Left renal cortex interstitium (tissue), 4 donors: ENCODE measurements at places on chromosomes 7 and 10.

DNA sequence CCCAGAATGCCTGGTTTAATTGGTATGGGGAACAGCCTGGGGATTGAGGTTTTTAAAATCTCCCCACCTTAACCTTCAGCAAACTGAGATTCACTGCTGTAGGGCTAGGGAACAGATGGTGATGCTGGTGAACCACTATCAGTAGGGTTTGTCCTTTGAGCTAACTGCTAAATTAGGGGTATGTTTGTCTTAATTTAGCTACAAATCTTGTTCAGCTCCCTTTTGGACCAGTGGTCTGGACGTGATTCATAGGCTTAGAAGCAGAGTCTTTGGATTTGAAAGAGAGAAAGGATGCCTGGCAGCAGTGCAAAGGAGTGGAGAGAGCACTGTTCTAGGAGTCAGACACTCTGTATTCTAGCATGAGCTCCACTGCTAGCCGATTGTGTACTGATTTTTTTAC lies 2.8 kb downstream of the HDAC9 start:
- no peak for DNase-seq

GRCh38 chr10:405648-406047 lies 270.4 kb downstream of the ZMYND11 start:
- no peak for DNase-seq

DNA sequence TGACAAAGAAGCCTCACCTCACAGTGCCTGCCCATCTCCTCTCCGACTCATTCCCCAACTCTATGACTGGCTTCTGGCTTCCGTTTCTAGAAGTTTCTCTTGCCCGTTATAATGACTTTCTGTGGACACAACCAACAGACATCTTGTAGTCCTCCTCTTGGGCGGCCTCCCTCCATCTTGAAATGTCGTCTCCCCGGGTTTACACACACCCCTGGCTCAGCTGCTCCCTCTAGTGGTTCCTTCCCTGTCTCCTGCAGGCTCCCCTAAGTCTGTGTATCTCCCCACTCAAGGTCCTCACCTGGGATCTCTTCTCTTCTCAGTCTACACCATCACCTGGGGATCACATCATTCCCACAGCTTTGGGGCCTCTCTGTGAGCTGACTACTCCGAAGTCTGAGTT lies 123.4 kb upstream of the NEBL start:
- no peak for DNase-seq

GRCh38 chr10:53536322-53536721 lies 763.7 kb upstream of the MBL2 start:
- DNase-seq = no peak

GRCh38 chr10:74171625-74172024 lies 20.6 kb downstream of the ADK start:
- DNase-seq = no peak

- no peak for DNase-seq
Observed at GRCh38 chr7:154259396-154259795, 207.2 kb downstream of the DPP6 start.

DNA sequence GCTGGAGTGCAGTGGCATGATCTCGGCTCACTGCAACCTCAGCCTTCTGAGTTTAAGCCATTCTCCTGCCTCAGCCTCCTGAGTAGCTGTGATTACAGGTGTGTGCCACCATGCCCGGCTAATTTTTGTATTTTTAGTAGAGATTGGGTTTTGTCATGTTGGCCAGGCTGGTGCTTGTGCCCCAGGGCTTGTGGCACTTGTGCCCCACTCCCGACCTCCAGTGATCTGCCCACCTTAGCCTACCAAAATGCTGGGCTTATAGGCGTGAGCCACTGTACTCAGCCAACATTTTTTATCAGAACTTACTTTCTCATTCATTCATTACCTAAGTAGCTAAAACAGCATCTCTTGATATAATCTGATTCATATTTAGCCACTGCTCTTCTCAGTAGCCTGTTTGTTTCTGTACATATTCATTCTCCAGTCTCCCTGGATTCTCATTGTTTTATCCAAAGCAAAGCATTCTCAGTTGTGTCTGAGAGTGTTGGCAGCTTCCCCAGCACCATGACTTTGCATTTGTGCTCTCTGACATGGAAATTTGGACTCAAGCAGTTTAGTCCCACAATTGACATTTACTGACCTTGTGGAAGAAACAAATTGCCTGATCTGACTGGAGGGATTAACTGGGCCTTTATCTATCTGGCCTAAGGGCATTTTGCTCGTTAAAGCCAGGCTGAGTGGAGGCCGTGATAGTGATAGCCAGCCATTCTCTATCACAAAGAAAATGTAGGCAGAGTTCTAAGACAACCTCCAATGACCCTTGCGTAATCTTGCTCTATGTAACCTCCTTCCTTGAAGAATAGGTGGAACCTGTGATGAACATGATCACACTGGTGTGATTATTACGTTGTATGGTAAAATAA lies 44.9 kb downstream of the AKR1B15 start:
- no peak for DNase-seq

DNA sequence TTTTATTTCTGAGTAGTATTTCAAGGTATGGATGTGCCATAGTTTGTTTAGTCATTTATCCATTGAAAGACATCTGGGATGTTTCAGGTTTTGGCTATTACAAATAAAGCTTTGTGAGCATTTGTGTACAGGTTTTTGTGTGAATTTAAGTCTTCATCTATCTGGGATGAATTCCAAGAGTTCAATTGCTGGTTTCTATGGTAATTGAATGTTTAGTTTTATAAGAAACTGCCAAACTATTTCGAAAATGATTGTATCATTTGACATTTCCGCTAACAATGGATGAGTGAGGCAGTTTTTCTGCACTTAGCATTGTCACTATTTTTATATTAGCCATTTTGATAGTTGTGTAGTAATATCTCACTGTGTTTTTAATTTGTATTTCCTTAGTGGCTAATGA lies 99.4 kb downstream of the WDFY4 start:
- DNase-seq = no peak

DNA sequence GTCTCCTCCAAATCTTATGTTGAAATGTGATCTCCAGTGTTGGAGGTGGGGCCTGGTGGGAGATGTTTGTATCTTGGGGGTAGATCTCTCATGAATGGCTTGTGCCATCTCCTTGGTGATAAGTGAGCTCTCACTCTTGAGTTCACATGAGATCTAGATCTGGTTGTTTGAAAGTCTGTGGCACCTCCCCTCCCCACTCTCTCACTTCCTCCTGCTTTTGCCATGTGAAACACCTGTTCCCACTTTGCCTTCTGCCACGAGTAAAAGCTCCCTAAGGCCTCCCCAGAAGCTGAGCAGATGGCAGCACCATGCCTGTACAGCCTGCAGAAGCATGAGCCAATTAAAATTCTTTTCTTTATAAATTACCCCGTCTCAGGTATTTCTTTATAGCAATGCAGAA lies 23.5 kb downstream of the TMEM229A start:
- DNase-seq = no peak

GRCh38 chr7:105760551-105761447 lies 115.6 kb downstream of the ATXN7L1 start:
- DNase-seq = no peak

DNA sequence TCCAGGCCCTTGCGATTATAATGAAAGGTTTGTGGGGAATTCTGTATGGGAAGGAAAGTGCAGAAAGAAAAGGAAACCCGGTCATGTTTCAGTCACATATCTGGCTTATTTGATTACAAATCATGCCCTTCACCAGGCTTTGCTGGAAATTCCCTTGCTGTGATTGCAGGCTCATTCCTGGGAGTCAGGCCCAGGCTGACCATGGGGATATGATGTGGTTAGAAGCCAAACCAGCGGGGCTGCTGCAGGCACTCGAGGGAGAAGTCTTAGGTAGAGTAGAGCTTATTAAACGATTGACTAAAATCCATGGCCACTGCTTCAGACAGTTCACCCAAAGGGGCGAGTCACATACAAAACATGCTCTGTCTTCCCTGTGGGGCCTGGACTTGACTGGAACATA lies 16.2 kb downstream of the PKD1L1 start:
- DNase-seq = no peak

DNA sequence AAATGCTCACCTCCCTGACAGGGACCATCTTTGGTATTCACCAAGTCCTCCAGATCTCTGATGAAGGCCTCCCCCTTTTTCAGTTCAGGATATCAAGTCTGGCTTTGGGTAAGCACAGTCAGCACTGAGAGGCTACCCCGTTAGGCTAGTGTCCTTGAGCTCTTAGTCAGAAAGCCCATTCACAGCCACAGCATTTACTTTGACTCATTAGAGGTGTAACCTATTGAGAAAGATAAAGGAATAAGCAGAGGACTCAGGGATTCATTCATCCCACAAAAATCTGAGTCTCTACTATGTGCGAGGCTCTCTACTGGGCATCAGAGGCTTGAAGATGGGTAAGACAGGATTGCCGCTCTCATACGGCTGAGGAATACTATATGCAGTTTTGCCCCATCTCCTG lies 14.0 kb upstream of the RAMP3 start:
- DNase-seq = no peak

- no peak for DNase-seq
Observed at GRCh38 chr7:33186192-33186591, 56.8 kb downstream of the BBS9 start.

GRCh38 chr7:92706563-92706962 lies 116.4 kb upstream of the FAM133B start:
- no peak for DNase-seq

DNA sequence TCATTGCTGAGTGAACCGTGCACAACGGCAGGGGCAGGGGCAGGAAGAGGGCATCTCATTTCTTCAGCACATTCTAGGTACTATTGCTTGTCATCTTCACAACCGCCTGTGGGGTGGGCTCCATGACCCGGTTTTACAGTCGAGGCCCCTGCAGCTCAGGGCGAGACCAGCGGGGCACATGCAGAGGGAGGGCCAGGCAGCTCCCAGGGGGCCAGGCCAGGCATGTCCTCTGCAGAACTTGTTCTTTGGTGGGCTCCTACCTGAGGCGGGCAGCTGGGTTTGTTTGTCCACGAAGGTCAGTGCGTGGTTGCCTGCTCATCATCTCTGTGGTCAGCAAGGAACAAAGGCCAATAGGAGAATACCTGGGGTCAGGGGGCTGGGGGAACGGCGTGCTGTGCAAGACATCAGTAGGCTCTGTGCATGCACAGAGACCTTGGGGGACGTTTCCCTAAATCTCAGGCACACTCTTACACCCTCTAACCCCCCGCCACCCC lies 75.1 kb upstream of the LEP start:
- DNase-seq = no peak

DNA sequence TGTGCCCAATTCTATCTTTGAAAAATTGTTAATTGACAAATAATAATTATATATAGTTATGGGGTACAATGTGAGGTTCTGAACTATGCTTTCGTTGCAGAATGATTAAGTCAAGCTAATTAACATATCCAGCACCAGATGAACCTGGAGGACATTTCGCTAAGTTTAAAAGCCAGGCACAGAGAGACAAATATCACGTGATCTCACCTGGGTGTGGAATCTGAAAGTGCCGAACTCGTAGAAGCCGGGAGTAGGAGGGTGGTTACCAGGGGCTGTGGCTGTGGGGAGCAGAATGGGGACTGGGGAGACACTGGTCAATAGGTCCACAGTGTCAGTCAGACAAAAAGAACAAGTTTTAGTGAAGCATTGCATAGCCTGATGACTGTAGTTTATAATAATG lies 332.9 kb upstream of the SHH start:
- DNase-seq = no peak

- no peak for DNase-seq
Observed at GRCh38 chr10:129951101-129951969, 12.7 kb downstream of the EBF3 start.

GRCh38 chr10:91493313-91493712 lies 83.2 kb downstream of the HECTD2 start:
- no peak for DNase-seq

DNA sequence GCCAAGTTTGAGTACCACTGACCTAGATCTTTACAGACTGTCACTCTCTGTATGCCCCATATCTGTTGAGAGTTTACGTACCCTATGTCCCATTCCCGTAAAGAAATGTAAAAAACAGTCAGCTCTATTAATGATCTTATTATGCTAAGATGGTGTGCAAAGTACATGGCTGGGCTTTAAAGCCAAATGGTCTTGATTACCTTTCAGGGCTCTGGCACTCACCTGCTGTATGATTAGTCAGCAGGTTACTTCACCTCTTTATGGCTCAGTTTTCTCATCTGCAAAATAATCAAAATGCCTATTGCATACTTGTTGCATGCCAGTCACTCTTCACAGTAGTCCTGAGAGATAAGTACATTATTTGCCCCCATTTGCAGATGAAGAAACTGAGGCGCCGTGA lies 54.2 kb downstream of the LHFPL3 start:
- no peak for DNase-seq

GRCh38 chr7:28533731-28534531 lies 121.6 kb downstream of the CREB5 start:
- no peak for DNase-seq

- no peak for DNase-seq
Observed at GRCh38 chr7:17844022-17844421, 96.3 kb downstream of the SNX13 start.

- no peak for DNase-seq
Observed at GRCh38 chr7:17058568-17058967, 176.8 kb upstream of the AGR3 start.

GRCh38 chr7:23383225-23383624 lies 84.1 kb downstream of the MALSU1 start:
- DNase-seq = no peak

DNA sequence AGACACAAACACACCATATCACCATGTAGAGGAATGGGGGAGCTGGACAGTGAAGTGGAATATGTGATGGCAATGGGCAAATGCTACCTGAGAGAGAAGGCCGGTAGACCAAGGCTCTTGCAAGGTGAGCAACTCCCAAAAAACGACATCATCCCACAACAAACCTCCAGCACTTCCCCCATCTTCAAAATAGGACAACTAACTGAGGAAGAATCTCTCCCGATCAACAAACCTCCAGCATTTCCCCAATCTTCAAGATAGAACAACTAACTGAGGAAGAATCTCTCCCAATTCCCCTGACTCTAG lies 387.2 kb downstream of the PARD3 start:
- no peak for DNase-seq

DNA sequence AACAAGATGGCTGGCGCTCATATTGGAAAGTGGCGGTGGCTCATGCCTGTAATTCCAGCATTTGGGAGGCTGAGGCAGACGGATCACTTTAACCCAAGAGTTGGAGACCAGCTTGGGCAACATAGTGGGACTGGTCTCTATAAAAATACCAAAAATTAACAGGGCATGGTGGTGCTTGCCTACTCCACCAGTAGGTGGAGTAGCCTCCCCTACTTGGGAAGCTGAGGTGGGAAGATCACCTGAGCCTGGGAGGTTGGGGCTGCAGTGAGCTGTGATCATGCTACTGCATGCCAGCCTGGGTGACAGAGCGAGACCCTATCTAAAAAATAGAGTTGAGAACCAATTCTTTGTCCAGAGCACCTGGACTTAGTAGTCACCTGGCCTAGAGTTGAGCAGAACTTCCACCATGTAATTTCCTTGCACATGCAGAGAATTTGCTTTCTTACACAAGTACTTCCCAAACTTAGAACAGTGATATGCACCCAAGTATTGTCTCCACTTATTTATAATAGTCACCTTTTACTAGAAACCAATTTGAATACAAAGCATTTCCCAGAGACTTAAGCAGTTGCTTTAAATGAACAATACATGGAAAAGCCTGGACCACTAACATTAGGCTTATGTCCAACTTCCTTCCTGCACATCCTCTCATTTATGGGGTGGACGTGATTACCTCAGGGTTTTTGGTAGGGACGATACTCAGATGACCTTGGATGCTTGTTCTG lies 15.9 kb downstream of the LAMB4 start:
- DNase-seq = no peak

- no peak for DNase-seq
Observed at GRCh38 chr7:122137251-122138077, 6.6 kb downstream of the AASS start.
